Sciatic nerve (tissue), 2 donors: ENCODE measurements at places on chromosomes 5 and 9. TPM values are rescaled to one million over a fixed set of nuclear protein-coding genes. Genes with fewer than 3 reads are reported as not detected.

- DNase-seq, result no peak
Observed at GRCh38 chr5:59423021-59423420, 470.5 kb downstream of the PDE4D start.

GRCh38 chr5:72066705-72067107 lies 40.6 kb upstream of the MAP1B start:
- DNase-seq, result no peak

DNA sequence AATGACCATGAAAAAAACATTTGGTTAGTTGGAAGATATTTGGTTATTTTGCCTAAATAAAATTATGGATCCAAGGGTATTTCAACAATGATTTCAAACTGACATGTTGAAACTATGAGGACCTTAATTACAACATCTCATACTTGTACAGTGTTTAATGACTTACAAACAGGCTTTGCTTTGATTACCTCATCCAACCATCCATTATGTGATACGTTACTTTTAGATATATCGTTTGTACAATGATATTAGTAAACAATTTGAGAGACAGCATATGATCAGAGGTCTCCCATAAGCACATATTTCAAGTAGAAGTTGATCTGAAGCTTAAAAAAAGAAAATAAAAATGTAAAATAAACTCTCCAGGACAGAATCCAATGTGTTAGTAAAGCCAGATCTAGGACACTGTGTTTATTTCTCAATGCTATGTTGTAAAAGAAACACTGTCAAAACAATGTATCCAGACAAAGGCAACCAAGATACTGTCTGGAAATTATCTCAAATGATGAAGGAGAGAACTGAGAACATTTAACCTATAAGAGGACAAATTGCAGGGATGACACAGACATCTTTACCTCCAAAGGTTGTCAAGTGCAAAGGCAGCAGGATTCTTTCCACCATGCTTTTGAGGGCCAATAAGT lies 116.0 kb upstream of the TARS1 start:
- no peak for DNase-seq

DNA sequence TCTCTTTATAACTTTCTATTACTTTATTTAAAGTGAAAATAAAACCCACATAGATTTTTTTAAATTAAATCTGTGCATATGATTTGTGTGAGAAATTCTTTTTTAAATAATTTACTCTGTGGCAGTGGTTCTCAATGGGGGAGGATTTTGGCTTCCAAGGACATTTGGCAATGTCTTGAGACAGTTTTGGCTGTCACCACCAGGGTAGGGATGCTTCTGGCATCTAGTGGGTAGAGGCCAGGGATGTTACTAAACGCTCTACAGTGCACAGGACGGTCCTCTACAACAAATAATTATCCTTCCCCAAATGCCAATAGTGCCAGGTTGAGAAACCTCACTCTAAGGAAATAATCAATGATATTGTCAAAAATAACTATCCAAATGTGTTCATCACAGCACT lies 177.9 kb upstream of the CCNG1 start:
- no peak for DNase-seq

DNA sequence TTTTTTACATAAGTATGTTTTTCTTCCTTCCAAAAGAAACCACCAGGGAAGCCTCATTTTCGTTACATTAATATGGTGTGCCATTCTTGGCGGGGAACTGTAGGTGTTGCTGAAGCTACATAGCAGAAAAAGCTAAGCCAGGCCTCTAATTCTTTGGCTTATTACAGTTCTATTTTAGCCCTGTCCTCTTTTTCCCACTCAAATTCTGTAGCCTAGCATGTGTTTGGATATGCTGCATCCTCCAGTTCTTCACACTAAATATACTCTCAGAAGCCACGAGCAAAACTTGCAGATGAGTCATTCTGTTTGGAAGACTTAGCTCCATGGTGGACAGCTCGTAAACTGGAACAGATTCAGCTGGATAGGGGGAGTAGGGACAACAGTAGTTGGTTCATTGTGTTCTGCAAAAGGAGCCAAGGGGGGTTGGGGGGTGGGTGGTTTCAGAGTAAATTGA lies 369.4 kb downstream of the TMEM161B start:
- no peak for DNase-seq

DNA sequence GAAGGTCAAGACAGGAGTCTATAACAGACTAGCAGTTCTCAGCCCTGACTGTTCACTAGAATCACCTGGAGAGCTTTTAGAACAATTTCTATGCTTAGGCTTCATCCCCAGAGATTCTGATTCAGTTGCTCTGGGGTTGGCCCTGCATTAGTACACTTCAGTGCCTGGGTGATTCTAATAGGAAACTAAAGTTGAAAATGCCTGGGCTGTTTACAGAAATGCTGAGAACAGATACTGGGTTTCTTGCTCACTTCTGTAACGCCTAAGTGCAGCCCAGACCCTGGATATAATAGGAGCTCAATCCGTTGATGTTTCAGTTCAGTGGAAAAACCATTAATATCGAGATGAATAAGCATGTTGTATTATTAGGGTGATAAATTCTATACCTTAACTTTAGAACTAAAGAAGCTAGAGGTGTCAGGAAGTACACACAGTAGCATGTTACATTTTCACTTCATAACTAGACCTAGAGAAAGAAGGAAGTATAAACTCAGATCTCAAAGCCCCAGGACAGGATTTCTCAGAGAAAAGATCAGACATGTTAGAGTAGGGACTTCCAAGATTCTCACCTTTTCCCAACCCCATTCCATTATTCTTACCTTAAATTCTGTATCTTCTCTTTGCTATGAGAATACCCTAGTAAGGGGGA lies 20.4 kb downstream of the HAVCR2 start:
- no peak for DNase-seq

- no peak for DNase-seq
Observed at GRCh38 chr5:52875827-52876226, 88.1 kb downstream of the ITGA1 start.

GRCh38 chr5:20956134-20956533 lies 968.1 kb upstream of the CDH18 start:
- no peak for DNase-seq

GRCh38 chr9:27308691-27309390 lies 11.9 kb upstream of the EQTN start:
- DNase-seq, result no peak

DNA sequence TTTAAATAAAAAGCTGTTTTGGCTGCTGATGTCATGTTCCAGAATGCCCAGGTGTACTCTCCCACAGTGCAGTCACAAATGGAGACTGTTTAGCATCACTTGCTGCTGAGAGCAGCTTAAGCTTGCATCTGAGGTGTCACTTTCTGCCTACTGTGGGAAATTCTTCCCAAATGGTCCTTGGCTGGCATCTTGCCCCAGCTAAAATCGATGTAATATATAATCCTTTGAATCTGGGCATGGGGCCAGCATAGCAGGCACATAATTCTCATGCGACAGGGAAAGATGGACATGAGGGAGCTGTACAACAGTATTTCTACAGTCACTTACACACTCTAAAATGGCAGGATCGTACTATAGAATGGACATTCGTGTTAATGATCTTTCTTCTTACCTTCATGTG lies 144.3 kb downstream of the MACIR start:
- no peak for DNase-seq

GRCh38 chr5:72093217-72093616 lies 14.1 kb upstream of the MAP1B start:
- no peak for DNase-seq

- DNase-seq, result no peak
Observed at GRCh38 chr5:41876678-41877077, 6.5 kb upstream of the OXCT1 start.

DNA sequence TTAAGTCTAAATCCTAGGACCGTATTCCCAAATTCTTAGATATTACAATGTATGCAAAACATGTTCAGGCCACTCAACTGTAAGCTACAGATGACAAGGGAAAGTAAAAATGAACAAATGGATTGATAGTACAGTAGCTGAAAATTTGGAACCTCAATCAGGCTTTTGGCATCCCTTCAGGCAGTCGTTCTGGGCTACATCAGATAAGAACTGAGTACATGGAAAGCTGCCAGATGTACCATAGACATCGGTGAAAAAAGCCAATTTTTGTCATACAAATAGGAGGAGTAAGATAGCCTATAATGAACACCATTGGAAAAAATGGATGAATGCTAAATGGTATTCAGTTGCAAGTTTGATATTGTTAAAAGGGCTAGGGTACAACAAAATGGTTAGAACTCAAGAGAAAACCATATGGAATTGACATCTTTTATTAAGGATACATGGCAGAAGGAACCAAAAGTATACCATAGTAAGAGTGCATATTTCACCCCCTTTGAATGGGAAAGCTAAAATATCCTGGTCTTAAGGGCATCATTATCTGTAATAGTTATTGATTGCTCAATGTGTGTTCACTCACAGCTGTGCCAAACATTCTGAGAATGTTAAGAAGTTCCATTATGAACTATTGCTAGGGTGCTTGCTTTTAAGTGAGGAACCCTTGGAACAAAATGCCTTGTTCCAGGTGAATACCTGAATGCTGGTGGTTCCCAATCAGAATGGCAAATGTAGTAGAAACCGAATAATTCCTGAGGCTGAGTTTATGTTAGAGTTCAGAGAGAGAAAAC lies 86.4 kb downstream of the NR3C1 start:
- no peak for DNase-seq

DNA sequence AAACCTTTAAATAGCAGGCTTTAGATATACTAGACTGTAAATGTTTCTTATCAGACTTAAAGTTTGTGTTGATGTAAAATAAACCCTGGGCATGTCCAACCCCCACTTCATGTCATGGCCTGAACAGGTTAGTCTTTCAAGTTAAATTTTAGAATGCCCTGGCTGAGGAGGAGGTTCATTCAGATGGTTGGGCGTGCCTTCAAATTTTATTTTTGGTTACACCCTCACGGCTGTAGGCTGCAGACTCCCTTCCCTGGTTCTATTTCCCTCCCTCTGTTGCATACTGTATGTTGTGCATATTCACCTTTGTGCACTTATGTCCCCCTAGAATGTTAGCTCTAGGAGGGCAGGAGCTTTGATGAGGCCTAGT lies 5.3 kb upstream of the BICD2 start:
- DNase-seq, result no peak

- DNase-seq, result no peak
Observed at GRCh38 chr9:98247831-98248657, 7.4 kb downstream of the TBC1D2 start.

- DNase-seq, result peak; percentile 65
Observed at GRCh38 chr5:14628346-14628745, 36.2 kb upstream of the OTULIN start.

- DNase-seq, result no peak
Observed at GRCh38 chr5:28602429-28602828, 1564.0 kb upstream of the CDH9 start.

DNA sequence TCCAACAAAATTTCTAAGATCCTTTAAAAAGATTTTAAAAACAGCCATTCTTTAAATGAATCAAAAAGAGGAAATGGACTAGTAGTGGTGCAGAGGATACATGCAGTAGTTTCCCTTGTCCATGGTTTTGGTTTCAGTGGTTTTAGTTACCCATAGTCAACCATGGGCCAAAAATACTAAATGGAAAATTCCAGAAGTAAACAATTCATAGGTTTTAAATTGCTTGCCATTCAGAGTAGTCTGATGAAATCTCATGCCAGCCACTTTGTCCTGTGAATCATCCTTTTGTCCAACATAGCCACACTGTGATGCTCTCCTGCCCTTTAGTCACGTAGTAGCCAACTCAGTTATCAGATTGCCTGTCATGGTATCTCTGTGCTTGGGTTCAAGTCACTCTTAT lies 286.1 kb downstream of the ANXA1 start:
- no peak for DNase-seq

- no peak for DNase-seq
Observed at GRCh38 chr9:89252651-89253267, 58.2 kb upstream of the CKS2 start.

DNA sequence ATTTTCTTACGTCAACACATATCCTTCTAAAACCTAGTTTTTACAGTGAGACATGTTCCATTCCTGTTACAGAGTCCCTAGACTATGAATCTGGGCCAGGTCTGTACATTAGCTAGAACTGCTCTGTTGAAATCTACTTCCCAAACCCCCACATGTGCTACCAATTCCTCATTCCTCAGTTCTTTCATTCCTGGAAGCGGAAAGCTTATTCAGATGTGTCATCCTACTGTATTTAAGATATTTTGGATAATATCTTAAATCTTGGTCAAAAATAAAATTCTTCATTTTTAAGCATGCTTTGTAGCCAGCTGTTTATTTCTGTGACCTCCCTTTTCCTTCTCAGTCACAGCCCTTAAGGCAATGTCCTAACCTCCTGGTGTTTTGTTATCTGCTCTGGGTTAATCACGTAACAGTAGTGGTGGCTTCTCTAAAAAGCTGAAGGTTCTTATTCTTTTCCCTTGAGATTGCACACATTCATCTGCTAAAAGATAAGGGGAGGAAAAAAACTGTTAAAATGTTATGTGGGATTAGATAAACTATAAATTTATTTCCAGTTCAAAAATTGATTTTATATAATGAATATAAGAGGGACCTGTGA lies 35.6 kb downstream of the GLRX start:
- no peak for DNase-seq

GRCh38 chr9:100354121-100354800 lies 1.5 kb upstream of the TEX10 start:
- no peak for DNase-seq

- DNase-seq, result no peak
Observed at GRCh38 chr9:9645006-9645405, 967.8 kb downstream of the PTPRD start.

DNA sequence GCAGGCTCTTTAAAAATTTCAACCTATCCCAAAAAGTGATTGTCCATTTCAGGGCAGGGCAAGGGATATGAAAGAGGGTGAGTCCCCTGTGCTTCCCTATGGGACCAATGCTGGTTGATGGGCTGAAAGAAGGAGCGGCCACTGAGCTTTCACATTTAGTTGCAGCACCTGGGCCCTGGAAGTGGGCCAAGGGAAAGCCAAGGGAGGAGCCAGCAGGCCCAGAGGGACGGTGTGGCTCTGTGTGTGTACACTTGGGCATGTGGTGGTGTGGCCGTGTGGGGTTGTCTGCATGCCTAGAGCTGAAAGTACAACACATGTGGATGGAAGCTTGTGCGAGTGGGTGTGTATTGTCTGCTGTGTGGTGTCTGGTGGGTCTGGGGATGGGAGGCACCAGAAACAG lies 14.0 kb upstream of the PSMD5 start:
- DNase-seq, result no peak

GRCh38 chr5:79008362-79008761 lies 23.3 kb upstream of the ARSB start:
- DNase-seq, result no peak

DNA sequence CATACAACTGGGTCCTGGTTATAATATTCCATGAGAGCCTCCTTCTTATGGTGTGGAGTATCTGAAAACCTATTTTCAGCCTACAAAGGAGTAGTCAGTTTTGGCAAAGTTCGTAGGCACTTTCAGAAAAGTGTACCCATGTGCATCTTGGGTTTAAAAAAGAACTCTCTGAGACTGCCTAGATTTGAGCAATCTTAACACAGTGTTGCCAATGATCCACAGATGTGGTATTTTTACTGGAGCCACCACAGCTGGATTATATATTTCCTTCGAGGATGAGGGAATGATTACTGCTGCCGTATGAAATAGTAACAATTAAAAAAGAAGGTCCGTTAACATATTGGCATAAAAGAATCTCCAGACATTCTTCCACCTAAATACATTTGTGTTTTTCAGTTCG lies 1.1 kb downstream of the PALM2AKAP2 start:
- no peak for DNase-seq

PCSK1 gene
- total RNA-seq, result 0.09 TPM

HSPB3 gene
- total RNA-seq, result not detected

ISOC1 gene
- 20.1 TPM for total RNA-seq

NEUROG1 gene
- not detected for total RNA-seq

KIF12 gene
- 0.22 TPM for total RNA-seq

FAM221B gene
- not detected for total RNA-seq

FOXD4L4 gene
- total RNA-seq, result not detected

LPAR1 gene
- 170 TPM for total RNA-seq

PCDHGC5 gene
- total RNA-seq, result 3.8 TPM

TMEM232 gene
- total RNA-seq, result 8.1 TPM
